ENCODE measurements at places on chromosomes 16 and 17.

GRCh38 chr17:61495161-61495857 is 43.1 kb downstream of the TBX4 start:
- no peak for DNase-seq

DNA sequence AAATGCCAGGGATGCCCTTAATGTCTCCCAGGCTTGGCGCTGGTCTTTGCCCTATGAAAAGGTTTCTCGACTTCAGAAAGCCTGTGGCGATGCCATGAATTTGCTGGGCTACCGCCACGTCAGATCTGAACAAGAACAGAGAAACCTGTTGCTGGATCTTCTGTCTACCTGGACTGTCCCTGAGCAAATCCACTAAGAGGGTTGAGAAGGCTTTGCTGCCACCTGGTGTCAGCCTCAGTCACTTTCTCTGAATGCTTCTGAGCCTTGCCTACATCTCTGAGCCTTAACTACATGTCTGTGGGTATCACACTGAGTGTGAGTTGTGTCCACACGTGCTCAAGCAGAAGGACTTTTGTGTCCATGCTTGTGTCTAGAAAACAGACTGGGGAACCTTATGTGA is 11.4 kb downstream of the CHST4 start:
- DNase-seq, result peak; percentile 15

DNA sequence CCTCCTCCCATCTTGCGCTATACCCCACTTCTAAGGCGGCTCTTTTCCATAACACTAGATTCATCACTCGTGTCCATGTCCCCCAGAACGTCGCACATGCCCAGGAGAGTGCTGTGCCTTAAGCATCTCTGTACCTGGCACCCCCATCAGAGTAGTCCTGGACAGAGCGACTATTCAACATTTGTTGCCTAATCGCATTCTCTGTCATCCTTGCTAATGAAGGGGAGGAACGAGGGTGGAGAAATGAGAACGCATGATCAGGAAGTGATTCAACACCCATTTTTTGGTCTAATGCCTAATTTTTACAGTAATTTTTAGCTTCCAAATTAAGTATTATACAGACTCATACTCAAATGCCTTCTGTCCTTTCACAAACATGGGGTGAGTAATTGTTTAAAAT is 53.2 kb downstream of the SLC39A11 start:
- no peak for DNase-seq

DNA sequence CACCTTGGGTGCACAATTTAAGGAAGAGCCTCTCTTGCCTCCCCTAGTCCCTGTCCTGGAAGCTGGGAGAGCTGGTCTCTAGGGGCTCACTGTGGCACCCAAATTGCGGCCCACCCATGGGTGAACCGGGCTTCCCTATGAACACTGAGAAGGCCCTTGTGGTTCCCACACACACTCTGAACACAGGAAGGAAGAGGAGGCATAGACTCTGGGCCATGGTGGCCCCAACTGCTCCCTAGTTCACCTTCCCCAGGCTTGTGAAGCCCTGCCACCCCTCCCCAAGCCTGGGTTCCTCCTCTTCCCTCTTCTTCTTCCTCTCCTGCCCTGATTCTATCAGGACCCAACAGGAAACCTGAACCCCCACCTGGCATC is 10.5 kb downstream of the SREBF1 start:
- DNase-seq, result no peak

- no peak for DNase-seq
These were observed 5.2 kb downstream of the CDH13 start for GRCh38 chr16:82631701-82632685.

GRCh38 chr17:68621065-68621464 is 19.9 kb upstream of the FAM20A start:
- DNase-seq, result no peak

- peak; percentile 50 for DNase-seq
These were observed 199.9 kb downstream of the LGALS9B start for GRCh38 chr17:20267459-20267842.

DNA sequence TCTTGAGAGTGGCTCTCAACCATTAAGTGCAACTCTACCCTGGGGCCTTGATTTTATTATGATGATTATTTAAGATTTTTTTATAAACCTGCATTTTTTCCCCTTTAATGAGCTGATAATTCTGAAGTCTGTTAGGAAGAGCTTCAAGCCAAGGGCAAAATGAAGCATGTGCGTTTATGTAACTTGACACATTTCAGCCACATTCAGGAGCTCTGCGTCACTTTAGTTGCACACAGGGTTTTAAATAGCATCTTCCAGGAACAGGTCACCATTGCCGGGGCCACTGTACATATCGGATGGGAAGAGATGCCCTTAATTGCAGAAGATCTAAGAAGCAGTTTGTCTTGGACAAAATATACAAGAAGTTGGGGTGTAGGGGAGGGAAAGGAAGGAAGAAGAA is 89.6 kb downstream of the BMERB1 start:
- DNase-seq, result no peak
